ENCODE measurements at places on chromosomes 5 and 9. TPM values are rescaled to one million over a fixed set of nuclear protein-coding genes. Genes with fewer than 3 reads are reported as not detected.

The ZNF483 gene
- 0.26 TPM for total RNA-seq

The C5orf52 gene
- not detected for total RNA-seq

The LURAP1L gene
- 56.5 TPM for total RNA-seq

The LCN2 gene
- 48.4 TPM for total RNA-seq

The FAM78A gene
- under 0.01 TPM for total RNA-seq

The NIM1K gene
- not detected for total RNA-seq

The SAP30L gene
- 34.7 TPM for total RNA-seq

The DDX4 gene
- under 0.01 TPM for total RNA-seq

The JAKMIP2 gene
- not detected for total RNA-seq

DNA sequence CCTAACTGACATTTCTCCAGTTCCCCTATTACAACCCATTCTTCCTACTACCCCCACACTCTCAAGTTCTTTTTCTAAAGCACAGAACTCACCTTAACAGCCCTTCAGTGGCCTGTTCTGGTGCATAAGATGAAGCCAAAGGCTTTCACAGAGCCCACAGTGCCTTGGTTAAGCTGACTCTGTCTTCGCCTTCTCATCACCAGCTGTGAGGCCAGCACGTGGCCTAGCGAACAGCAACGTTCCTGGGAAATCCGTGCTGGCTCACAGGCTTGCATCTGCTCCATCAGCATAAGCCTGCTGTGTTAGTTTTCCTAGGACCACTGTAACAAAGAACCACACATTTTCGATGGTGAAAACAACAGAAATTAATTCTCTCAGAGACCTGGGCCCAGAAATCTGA lies 67.9 kb upstream of the LPAR1 start:
- DNase-seq = no peak

- no peak for DNase-seq
Observed at GRCh38 chr5:87390576-87391199, 22.0 kb downstream of the CCNH start.

DNA sequence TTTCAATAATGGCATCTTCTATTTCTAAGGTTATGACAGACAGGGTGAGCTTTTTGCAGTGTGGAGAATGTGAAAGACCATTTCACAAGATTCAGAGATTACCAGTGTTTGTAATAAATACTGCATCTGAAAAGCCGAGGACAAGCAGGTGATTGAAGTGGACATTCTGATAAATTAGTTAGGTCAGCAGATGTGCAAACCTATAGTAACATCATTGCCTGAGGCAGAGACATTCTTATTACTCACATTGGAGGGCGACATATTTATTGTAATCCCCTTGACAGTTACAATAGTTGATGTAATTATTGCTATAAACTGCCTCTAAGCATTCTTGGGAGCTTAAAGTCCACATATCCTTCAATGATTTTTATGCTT lies 3.3 kb downstream of the RASGRF2 start:
- no peak for DNase-seq

DNA sequence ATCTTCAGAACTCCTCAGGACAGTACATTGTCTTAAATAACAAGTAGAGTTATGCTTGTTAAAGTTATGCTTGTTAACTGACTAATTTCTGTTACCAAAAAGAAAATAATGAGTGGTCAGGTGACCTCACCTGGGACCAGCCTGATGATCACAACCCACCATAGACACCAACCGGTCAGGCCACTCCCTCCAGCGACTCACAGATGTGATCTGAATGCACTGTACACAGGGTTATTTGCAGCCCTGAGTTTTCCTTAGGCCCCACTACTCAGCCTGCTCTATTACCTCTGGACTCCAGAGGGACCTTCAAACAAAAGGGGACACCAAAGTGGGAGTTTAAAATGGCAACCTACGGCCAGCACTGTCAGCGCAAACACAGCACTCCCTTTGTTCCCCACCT lies 55.3 kb downstream of the ARSB start:
- peak; percentile 49 for DNase-seq

- DNase-seq = peak; percentile 60
Observed at GRCh38 chr9:107732781-107733522, 243.4 kb upstream of the KLF4 start.

DNA sequence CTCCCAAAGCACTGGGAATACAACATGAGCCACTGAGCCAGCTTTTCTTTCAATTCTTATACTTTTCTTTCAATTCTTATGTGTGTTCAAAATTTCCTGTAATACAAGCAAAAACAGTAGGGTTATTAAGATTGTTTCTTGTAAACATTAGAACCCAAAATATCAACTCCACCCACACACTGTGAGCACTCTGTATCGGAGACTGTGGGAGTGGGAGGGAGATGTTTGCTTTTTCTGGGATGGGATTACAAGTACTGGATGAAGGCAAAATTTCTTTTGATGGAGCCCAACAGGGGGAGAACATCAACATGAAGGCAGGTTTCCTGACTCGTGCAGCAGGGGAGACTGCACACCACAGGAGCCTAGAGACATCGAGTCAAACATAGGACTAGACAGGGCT lies 4.7 kb upstream of the CFAP90 start:
- no peak for DNase-seq

GRCh38 chr5:65742565-65743231 lies 20.7 kb downstream of the NLN start:
- DNase-seq = peak; percentile 85

DNA sequence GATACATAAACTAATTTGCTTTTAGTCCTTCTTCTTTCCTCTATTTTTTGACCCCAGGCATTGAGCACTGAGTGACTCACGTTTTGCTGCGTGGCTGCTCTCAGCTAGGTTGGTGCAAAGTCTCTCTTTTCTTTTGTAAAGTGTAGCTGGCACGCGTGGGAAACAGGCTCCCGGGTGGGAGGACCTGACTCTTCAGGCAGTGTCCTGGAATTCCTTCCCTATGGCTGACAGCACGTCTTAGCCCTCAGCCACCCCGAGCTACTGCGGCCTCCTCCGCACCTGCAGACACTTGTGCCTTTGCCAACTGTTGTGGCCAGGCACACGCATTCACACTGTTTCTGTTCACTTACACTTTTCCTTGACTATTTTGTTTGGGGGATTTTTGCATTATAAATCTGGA lies 877 bp upstream of the SCGB3A1 start:
- DNase-seq = no peak

GRCh38 chr9:125430161-125431011 lies 168.8 kb downstream of the GAPVD1 start:
- no peak for DNase-seq

DNA sequence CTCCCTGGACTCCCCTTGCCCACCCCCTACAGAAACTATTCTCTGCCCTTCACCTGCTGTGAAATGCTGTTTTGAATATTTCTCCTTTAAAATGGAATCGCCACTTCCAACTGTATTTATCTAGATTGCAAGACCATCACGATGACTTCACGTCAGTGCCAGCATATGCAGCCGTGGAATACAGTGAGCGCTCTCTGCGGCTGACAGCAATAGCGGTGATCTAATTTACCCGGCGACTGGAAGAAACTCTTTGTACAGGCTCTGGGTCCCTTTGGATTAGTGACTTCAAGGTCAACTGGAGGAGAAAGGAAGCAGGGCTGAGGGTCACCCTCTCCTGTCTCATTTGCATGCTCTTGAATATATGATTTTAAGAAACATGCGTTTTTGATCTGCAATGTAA lies 192.0 kb downstream of the IRX1 start:
- no peak for DNase-seq

- peak; percentile 42 for DNase-seq
Observed at GRCh38 chr5:54243483-54244080, 66.8 kb downstream of the ARL15 start.

- DNase-seq = no peak
Observed at GRCh38 chr9:109277451-109277850, 43.4 kb downstream of the EPB41L4B start.

GRCh38 chr5:10652606-10653005 lies 88.7 kb downstream of the ANKRD33B start:
- DNase-seq = no peak

DNA sequence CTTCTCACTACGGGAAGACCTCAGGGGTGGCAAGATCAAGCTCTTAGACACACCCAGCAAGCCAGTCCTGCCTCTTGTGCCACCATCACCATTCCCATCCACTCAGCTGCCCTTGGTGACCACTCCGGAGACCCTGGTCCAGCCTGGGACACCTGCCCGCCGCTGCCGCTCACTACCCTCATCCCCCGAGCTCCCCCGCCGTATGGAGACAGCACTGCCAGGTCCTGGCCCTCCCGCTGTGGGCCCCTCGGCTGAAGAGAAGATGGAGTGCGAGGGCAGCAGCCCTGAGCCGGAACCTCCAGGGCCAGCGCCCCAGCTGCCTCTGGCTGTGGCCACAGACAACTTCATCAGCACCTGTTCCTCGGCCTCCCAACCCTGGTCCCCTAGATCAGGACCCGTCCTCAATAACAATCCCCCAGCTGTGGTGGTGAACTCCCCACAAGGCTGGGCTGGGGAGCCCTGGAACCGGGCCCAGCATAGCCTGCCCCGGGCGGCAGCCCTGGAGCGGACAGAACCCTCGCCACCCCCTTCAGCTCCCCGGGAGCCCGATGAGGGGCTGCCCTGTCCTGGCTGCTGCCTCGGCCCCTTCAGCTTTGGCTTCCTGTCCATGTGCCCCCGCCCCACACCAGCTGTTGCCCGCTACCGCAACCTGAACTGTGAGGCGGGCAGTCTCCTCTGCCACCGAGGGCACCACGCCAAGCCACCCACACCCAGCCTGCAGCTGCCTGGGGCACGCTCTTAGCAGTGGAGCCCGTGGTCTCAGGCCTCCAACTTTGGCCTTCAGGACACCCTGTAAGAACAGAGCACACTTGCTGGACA lies 4.1 kb downstream of the TESK1 start:
- DNase-seq = no peak

GRCh38 chr5:2165615-2166305 lies 283.0 kb upstream of the IRX4 start:
- DNase-seq = no peak

DNA sequence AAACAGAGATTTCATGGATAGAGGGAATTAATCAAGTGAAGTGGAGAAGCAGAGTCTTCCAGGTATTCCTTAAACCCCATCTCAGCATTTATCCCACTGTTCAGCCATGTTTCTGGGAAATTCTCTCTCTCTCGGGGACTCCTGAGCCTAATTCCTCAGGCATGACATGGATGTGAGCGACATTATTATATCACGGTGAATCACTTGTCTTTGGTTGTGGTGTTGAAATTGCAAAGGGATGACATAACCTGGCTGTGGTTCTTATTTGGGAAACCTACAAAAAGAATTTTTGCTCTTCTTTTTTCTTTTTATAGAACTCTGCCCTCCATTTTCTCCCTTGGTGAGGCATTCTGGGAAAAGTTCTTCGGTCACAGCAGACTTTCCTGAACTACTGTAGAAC lies 457.9 kb upstream of the PTGER4 start:
- DNase-seq = peak; percentile 91

- peak; percentile 32 for DNase-seq
Observed at GRCh38 chr5:66138637-66139317, 5.3 kb upstream of the SREK1 start.

GRCh38 chr5:135154961-135155360 lies 120.9 kb upstream of the PITX1 start:
- no peak for DNase-seq

DNA sequence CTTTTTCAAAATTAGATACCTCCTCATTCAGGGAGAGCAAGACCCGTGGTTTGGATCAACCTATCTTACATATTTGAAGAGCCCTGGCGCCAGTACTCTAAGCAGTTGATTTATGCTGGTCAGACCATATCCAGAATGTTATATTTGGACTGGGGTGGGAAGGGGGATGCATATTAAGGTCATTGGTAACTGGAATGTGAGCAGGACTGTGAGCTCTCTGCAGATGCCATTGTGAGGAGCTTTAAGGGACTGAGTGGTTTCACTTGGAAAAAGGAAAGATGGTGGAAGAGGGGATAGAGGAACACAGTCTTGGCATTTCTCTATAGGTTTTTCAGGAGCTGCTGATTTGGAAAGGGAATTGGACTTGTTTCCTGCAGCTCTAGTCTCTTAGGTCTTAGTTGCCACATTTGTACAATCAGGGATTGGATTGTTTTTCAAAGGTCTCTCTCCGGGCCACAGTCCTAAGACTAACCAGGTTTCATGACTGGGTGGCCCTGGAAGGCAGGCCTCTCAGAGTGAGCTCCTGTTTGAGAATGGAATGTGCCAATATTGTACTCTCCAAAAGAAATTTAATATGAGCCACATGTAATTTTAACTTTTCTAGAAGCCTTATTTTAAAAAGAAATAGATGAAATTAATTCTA lies 25.8 kb upstream of the F2R start:
- no peak for DNase-seq

- DNase-seq = peak; percentile 92
Observed at GRCh38 chr5:149002053-149002452, 60.8 kb downstream of the SH3TC2 start.

DNA sequence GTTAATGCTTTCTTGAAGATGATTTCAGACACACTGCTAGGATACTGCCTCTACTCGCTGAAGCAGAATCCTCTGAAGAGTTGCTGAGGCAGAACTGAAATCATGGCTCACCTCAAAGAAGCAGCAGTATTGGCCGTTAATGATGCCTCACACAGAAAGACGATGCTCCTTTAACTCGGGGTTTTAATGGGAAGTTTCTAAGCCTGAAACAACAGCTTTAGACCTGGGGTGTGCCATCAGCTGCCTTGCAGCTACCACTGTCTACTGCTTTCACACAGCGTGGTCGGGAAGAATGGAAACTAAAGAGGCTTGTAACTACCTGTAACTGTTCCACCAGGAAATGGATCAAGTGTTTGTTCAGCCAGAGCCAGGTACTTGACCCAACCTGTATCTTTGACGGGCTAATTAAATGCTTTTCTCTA lies at the start of gene CTXN3:
Gene CTXN3, plus strand, starts transcription at position 65 of the 422 bp plus-strand sequence. CDS start 8,440 bp downstream, outside the sequence.
- DNase-seq = peak; percentile 75

GRCh38 chr5:123929055-123929474 lies 417.1 kb downstream of the CSNK1G3 start:
- DNase-seq = no peak

DNA sequence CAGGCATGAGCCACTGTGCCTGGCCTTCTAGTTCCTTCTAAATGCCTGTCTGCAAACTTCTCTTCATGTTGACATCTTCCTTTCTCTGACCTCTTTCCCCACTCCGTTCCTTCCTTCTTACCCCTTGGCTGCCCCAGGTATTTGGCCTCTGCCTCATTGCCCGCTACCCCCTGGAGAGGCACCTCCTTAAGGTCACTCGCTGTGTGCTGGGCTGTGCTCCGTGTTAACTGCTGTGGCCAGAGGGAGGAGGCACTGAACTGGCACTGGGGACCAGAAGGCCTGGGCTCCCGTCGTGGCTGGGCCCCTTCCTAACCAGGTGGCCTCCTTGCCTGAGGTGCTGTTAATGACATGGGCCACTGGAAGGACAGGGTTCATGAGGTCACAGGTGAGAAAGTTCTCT lies 39.4 kb downstream of the LAMC3 start:
- DNase-seq = no peak

GRCh38 chr9:98442541-98442940 lies 187.1 kb upstream of the TBC1D2 start:
- no peak for DNase-seq
